Left renal cortex interstitium (tissue), 4 donors: ENCODE measurements at places on chromosomes 3 and 15. TPM values are rescaled to one million over a fixed set of nuclear protein-coding genes. Genes with fewer than 3 reads are reported as not detected.

GRCh38 chr3:150495563-150496168 is 50.6 kb downstream of the SERP1 start:
- DNase-seq: peak; percentile 51

GRCh38 chr3:104514371-104514770 is 852.3 kb upstream of the ALCAM start:
- DNase-seq: no peak

DNA sequence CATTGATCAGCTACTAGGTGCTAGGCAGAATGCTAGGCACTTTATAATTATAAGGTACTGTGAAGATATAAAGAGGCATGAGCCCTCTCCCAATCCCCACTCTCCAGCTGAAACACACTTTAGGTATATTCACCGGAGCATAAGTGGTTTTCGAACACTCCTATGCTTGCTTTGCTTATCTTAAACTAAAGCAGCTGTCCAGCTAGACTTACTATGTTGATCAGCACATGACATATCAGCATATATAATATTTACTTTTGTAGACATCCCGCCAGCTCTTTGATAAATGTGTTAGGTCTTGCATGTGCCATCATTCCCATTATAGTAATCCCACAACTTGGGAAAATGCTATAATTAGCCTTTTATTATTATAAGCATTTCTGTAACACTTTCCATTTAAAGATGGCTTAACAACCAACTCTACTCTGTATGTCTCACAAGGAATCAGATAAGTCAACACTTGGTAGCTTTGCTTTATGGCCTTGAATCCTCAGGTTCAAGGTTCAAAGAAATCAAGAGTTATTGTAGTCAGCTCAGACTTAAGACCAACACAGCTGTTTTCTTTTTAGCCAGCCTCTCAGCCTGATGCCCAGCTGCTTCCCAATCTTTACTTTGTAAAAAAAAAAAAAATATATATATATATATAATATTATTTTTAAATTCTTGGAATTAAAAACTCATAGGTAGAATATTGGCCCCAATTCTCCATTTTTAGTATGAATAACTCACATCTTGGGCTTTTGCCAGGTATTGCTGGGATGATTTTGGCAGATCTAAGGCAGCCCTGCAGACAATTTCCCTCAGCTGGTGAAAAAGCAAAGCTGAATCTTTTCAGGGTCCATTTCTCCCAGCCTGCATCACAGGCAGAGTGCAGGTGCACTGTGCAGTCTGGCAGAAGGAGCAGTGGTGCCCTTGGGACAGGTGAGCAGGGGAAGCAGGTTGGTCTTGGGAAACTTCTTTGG is 104.2 kb downstream of the THRB start:
- no peak for DNase-seq

ECE2 gene
- 0.14 TPM for polyA plus RNA-seq

TGM5 gene
- not detected for polyA plus RNA-seq

ADGRG7 gene
- 0.05 TPM for polyA plus RNA-seq

DNA sequence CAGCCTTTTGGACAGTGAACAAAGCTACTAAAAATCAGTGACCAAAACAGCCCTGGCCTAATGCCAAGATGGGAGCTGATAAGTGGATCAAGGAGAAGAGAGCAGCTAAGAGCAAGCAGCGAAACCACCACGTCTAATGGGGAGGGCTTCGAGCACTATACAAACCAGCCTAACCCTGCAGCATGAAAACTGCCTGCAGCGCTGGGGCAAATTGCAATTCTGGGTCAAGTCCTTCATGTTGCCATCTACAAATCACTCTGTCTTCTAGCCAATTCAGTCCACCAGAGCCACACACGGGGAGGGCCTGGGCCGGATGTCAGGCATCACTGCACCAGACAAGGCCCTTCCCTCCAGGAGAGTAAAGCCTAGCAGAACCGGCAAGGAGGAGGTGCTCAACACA is 30.5 kb upstream of the SPATA12 start:
- DNase-seq: peak; percentile 50
